ENCODE measurements at places on chromosomes 4 and X.

DNA sequence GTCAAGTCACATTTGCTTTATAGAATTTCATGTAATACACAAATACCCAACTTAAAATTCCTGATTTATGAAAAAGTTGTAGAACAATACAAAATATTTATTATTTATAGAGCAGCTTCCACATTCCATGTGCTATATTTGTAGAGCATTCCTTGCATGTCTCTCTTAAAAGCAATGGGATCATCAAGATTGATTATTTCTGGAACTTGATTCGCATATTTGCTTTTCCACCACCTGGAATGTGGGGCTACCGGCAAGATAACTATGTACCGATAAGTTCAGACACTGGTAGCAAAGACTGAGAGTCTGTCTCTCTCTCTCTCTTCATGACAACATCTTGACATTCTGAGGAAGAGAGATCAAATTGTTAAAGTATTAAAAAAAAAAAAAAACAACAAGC lies 59.3 kb downstream of the MAPK10 start:
- no peak for DNase-seq

DNA sequence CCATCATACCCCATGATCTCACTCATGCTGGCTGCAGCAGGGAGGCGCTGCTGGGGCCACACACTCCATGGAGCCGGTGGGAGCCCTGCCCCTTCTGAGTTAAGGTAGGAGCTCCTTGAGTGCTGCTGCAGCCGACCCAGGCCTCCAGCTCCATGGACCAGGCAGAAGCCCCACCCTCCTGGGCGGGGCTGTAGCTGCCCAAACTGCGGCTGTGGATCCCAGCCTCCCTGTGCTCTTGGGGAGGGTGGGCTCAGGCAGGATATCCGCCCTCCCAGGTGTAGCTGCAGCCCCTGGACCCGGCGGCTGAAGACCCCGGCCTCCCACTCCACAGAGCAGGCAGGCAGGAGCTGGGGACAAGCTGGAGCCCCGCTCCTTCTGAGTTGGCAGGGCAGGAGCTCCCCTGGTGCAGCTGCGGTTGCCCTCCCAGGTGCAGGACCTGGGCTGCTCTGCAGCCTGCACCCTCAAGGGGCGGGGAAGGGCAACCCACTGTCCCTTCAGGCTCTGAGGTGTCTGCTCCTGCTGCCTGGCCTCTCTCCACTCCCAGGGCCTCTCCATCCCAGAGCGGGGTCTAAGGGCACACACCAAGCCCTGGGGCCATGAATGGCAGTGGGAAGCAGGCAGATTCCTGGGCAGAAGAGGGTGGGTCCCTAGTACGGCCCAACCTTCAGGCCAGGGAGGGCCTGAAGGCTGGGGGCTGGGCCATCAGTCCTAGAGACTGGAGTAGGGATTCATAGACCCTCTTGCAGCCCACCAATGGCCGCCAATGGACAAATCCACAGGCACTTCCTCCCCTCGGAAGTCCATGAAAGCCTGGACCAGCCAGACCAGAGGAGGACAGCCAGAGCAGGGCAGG lies 466.1 kb downstream of the DTHD1 start:
- no peak for DNase-seq

DNA sequence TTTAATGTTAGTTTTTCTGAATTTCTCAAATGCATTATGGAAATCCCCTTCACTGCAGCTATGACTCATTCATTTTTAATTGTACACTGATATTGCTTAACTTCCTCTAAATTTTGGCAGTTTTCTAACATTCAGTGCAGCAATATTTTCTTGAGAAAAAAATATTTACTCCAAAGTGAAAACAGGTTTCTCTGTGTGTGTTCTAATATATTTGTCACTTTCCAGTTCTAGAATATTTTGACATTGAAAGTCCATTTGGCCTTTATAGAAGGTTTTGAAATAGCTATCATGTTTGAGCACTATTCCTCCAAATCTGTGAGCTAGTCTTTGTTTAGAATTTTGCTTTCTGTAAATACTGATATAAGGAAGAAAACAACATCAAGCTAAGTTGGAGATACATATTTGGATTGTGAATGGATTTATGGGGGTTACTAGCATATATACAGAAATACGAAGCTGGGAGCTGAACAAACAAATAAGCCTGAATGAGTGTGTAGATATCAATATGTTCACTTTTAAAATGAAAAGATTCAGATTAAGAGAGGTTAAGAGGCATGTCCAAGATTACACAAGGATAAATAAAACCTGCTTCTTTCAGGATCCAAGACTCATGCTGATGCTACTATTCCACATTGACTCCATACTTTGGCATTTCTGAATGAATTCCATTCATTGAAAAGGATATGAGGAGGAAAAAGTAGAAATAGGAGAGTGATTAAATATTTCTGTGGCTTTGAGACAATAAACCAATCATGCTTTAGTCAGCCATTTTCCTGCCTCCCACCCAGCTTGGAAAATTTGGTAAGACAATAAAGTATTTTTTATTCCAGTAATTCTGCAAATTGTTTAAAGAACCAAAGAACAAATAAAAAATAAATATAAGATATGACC lies 57.3 kb upstream of the SLIT2 start:
- DNase-seq, result no peak

GRCh38 chrX:106874075-106874474 lies 29.1 kb downstream of the RIPPLY1 start:
- no peak for DNase-seq

DNA sequence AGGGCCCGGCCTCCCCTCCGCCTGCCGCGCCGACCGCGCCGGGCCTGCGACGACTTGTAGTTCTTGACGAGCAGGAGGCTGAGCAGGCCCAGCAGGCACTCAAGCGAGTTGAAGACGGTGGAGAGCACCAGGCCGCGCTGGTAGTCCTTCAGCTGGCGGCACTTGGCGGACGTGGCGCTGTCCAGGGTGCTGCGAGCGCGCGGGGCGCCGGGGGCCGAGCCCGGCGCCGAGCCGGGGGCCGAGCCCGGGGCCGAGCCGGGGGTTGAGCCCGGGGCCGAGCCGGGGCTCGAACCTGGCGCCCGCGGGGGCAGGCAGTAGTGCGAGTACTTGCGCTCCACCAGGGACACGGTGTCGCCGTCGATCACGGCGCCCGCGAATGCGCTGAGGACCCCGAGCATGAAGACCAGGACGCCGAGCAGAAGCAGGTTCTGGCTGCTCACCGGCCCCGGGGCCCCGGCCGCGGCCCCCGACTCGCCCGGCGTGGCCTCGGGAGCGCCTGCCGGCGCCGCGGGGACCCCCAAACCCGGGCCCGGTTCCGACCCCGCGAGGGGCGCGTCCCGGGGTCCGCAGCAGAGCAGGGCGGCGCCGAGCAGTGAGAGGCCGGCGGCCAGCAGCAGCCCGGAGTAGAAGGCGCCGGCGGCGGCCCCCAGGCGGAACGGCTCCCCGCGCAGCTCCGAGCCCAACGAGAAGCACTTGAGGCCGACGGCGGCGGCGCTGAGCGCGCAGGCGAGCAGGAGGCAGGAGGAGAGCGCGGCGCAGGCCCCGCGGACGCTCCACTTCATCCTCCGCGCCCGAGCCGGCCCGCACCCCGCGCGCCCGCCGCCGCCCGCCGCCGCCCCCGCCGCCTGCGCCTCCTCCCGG lies 584 bp downstream of the TMEM271 start:
- no peak for DNase-seq

- no peak for DNase-seq
Observed at GRCh38 chrX:24513416-24513815, 48.3 kb downstream of the PDK3 start.

DNA sequence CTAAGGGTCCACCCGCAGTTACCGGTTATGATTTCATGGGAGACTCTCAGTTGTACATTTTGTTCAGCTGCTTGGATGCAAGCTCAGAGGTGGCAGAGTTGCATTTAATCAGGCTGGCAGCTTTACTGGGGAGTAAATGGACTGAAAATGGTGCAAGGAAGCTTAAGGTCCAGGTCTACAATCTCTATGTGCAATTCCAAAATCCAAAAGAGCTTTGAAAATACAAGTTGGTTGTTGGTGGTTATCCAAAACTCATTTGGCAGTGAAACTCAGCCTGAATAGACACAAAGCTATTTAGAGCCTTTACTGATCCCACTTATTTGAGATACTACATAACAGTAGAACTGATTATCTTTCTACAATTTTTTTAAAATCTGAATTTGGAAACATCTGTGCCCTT lies 11.8 kb upstream of the ZFP42 start:
- DNase-seq, result no peak

Data from liver (tissue), 10 donors.